ENCODE measurements at places on chromosomes 7 and 10.

DNA sequence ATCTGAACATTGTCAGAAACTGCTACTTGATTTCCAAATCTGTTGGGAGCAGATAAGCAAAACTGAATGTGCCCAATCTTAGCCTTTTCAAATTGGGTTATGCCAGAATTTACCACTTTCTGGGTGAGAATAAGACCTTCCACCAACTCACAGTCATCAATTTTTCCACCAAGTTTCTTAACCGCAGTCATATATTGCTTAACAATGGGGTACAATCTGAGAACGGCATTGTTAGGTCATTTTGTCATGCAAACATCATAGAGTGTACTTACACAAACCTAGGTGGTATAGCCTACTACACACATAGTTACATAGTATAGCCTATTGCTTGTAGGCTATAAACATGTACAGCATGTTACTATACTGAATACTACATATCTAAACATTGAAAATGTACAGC lies 16.0 kb downstream of the MRPS33 start:
- no peak for DNase-seq

- no peak for DNase-seq
Measured at GRCh38 chr7:134174795-134175261, 47.7 kb downstream of the LRGUK start.

DNA sequence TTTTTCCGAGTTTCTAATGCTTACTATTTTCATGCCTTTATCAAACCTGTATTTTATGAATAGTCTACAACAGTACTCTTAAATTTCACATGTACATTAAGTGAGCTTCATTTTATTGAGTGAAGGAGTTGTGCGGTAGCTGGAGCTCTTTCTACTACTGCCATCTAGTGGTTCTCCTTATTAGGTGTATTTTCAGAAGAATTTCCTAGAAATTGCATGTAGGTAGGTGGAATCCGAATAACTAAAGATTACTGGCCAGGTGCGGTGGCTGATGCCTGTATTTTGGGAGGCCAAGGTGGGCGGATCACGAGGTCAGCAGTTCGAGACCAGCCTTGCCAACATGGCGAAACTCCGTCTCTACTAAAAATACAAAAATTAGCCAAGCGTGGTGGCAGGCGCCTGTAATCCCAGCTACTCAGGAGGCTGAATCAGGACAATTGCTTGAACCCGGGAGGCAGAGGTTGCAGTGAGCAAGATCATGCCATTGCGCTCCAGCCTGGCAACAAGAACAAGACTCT lies 38.3 kb downstream of the LRRC72 start:
- peak; percentile 36 for DNase-seq

DNA sequence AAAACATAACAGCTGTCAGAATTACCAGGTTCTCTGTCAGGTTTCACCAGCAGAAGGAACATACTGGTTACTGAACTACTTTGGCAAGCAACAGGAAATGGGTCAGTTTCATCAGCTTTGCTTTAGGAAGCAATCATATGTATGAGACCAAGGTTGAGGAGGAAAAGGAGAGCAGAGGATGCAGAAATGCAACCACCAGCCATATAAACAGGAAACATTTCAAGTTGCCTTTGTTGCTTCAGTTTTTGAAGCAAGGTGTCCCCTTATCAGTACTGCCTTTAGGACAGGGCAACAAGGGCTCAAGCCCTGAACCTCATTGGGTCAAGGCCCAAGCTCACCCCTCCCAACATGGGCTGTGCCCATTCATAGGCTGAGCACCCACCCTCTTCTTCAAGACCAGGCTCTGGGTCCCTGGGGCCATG lies 10.2 kb downstream of the HIPK2 start:
- DNase-seq: no peak
